ENCODE measurements at places on chromosomes 13 and 19.

DNA sequence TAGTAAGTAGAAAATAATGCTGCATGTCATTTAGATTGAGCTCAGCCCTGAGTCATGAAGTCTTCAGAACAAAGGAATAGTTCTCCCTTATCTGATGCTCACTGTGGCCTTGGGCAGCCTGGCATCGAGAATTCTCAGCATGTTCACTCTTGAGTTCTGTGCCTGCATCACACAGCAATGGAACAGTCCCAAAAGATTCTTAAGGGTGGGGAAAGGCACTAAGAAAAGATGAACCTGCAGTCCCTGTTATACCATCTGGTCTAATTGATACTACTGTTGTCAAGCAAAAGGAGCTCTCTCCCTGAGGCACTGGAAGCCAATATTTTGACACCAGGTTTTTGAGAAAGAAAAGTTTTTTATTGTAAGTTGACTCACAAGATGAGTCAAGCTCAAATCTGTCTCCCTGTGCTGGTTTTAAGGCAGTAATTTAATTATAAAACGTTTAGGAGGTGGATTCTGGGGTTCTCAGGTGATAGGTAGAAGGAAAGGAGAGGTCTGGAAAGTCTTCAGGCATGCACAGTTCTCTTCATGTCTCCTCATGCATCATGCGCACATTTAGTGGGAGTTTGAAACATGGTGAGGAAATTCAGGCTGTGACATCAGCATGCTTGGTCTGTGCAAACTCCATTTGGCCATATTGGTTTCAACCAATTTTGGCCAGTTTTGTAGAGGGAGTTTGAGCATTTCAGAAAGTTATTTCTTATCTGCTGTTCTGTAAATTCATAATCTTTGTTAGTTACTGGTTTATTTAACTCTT is 38.1 kb upstream of the ZNF766 start:
- DNase-seq: no peak

GRCh38 chr19:32662186-32662585 is 12.8 kb downstream of the ANKRD27 start:
- no peak for DNase-seq

DNA sequence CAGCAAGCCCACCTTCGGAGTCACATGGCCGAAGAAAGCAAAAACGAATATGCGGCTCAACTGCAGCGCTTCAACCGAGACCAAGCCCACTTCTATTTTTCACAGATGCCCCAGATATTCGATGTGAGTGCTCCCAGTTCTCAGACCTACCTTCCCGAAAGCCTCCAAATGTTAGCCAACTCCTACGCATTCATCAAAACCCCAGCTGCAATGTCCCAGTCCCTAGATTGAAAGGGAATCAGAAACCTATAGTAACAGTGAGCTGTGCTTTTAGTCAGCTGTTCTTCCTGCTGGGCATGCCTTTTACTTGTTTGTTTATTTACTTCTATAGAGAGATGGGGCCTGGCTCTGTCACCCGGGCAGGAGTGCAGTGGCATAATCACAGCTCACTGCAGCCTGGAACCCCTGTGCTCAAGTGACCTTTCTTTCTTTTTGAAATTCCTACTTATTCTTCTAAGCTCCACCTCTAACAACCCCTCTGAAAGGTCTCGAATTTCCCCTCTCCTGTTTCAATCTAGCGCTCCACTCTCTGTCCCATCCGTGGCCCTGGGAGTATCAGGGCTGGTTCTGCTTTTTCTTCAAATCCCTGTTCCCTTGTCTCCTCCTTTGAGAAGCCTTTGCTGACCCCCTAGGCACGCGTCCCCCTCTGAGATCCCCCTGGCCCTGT is 4.4 kb downstream of the TRIP10 start:
- DNase-seq: no peak

DNA sequence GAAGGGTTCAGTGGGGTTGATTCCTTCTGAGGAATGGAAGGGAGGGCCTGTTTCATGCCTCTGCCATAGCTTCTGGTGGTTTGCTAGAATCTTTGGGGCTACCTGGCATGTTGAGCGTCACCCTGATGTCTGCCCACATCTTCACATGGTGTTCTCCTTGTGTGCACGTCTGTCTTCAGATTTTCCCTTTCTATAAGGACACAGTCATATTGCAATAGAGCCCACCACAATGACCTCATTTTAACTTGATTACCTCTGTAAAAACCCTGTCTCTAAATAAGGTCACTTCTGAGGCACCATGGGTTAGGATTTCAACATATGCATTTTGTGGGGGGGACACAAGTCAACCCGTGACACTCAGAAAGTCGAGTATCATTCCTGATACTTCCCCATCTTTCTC is 257.9 kb downstream of the COG6 start:
- no peak for DNase-seq

DNA sequence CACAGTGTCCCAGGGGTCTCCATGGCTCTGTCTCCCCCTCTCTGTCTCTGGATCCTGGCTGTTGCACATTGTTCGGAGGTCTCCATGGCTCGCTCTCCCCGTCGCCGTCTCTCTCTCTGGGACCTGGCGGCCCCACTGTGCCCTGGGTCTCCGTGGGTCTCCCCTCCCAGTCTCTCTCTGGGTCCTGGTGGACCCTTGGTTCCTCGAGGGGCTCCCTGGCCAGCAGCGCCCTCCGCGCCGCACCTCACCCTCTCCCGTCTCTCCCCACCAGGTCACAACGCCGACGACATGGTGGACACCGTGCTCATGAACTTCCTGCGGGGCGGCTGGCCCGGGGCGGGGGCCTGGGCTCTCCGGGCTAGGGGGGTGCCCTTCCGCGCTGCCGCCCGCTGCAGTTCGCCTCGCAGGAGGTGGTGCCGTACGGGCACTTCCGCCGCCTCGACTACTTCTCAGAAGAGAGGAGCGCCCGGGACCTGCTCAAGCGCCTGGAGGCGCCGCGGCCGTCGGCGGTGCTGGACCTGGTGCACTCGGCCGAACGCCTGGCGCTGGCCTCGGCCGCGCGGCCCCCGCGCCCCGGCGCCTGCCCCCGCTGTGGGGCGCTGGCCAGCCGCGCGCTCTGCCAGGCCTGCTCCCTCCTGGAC is 29.1 kb downstream of the SIGLEC5 start:
- DNase-seq: no peak

- DNase-seq: no peak
Measured at GRCh38 chr13:72514146-72514545, 213.3 kb downstream of the MZT1 start.

- no peak for DNase-seq
Measured at GRCh38 chr19:46693760-46694159, 23.2 kb downstream of the PRKD2 start.

DNA sequence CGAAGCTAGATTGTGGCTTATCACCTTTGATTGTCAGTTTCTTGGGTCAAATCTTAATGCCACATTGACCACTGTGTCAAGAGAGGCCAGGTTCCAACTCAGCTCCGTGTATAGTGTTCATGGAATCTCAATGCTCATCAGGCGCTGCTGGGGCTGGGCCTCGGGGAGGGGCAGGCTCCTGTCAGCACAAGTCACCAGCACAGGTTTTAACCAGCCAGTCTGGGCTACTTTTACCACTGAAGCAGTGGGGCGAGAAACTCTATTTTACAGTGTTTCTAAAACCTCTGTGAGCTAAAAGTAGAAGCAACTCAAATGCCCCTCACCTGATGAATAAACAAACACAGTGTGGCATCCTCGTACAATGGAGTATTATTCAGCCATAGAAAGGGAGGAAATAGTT is 118.7 kb upstream of the GJB6 start:
- no peak for DNase-seq

- DNase-seq: no peak
Measured at GRCh38 chr19:23440791-23441190, 45.5 kb upstream of the ZNF91 start.

GRCh38 chr19:34366738-34367623 is 2.0 kb downstream of the GPI start:
- DNase-seq: no peak

GRCh38 chr19:972281-972680 is 11.9 kb upstream of the WDR18 start:
- no peak for DNase-seq

DNA sequence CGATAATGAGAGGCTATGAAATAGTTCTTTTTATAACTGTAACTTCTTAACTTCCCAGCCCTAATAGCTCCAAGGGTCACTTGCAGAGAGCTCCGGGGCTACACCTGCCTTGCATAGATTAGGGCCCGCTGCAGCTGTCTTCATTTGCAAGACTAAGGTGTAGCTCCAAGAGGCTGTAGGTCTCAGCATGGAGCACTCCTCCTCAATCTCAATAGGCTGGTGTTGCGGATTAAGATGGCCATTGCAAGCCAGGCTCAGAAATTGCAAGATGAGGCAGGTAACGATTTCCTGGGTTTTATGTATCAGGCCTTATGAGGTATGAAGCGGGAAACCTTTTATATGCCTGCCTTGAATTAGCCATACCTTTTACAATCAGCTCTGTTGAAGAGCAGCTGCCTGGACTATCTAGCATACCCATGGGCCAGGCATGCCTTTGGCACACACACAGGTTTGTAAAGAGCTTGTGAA is 185.7 kb downstream of the TM9SF2 start:
- DNase-seq: no peak

- no peak for DNase-seq
Measured at GRCh38 chr13:94978516-94978915, 266.2 kb upstream of the SOX21 start.

Data from stimulated activated CD4-positive, alpha-beta T cell treated with anti-CD3 and anti-CD28 coated beads, Interleukin-12 subunit alpha, Interleukin-12 subunit beta, amount 100 ng/mL, for 24 hours (primary cell).